ENCODE measurements at places on chromosomes 3 and 15. TPM values are rescaled to one million over a fixed set of nuclear protein-coding genes. Genes with fewer than 3 reads are reported as not detected.

C15orf62 gene
- 0.31 TPM for total RNA-seq

ACKR4 gene
- total RNA-seq: not detected

ARHGEF26 gene
- total RNA-seq: 6.0 TPM

SIAH2 gene
- 54.8 TPM for total RNA-seq

ONECUT1 gene
- total RNA-seq: 25.0 TPM

CSPG5 gene
- total RNA-seq: 1.5 TPM

MAP1A gene
- 1.8 TPM for total RNA-seq

POTEB2 gene
- not detected for total RNA-seq

ILDR1 gene
- 1.1 TPM for total RNA-seq

CHRFAM7A gene
- total RNA-seq: 2.2 TPM

FGD5 gene
- total RNA-seq: 19.8 TPM

PPM1L gene
- 5.7 TPM for total RNA-seq

TBC1D23 gene
- total RNA-seq: 63.0 TPM

KCTD6 gene
- 22.9 TPM for total RNA-seq

OR4F6 gene
- total RNA-seq: not detected

PLS1 gene
- 13.8 TPM for total RNA-seq

CDHR4 gene
- not detected for total RNA-seq

DOCK3 gene
- total RNA-seq: 2.0 TPM

GABRA5 gene
- total RNA-seq: 18.6 TPM

ZIC1 gene
- total RNA-seq: 2.0 TPM

CCR3 gene
- total RNA-seq: not detected

SLC28A2 gene
- not detected for total RNA-seq

HHLA2 gene
- not detected for total RNA-seq

CCR5 gene
- total RNA-seq: not detected

GABRR3 gene
- total RNA-seq: not detected

GOLGA6L4 gene
- total RNA-seq: 0.10 TPM

GPR149 gene
- total RNA-seq: not detected

PLSCR4 gene
- total RNA-seq: 4.8 TPM

IGDCC3 gene
- 39.7 TPM for total RNA-seq

SLC22A14 gene
- 0.03 TPM for total RNA-seq

C2CD4B gene
- 0.31 TPM for total RNA-seq

TTLL13 gene
- 0.07 TPM for total RNA-seq

CYP19A1 gene
- not detected for total RNA-seq

GPR62 gene
- not detected for total RNA-seq

ECE2 gene
- total RNA-seq: not detected

GOLGA8H gene
- 0.44 TPM for total RNA-seq

IQCF5 gene
- total RNA-seq: not detected

HACD3 gene
- 166 TPM for total RNA-seq

CASR gene
- total RNA-seq: 0.15 TPM

LINGO1 gene
- total RNA-seq: 11.9 TPM

SLC2A2 gene
- total RNA-seq: not detected

RNF123 gene
- 22.1 TPM for total RNA-seq

MITF gene
- total RNA-seq: 0.30 TPM

CLRN1 gene
- total RNA-seq: 0.22 TPM

CORO2B gene
- 5.4 TPM for total RNA-seq

CADPS gene
- total RNA-seq: 7.1 TPM

FBN1 gene
- 3.9 TPM for total RNA-seq

Measured in H7 (cell line).